Activated CD8-positive, alpha-beta T cell treated with anti-CD3 and anti-CD28 coated beads, Interleukin-2, amount 10 ng/mL, durations not matched to agents 7 days and 5 days (primary cell): ENCODE measurements at places on chromosomes 3 and 15.

GRCh38 chr15:56913241-56913640, 5.2 kb upstream of the TCF12 start:
- no peak for DNase-seq

GRCh38 chr3:78134496-78134895, 1094.6 kb downstream of the ROBO2 start:
- DNase-seq = no peak

DNA sequence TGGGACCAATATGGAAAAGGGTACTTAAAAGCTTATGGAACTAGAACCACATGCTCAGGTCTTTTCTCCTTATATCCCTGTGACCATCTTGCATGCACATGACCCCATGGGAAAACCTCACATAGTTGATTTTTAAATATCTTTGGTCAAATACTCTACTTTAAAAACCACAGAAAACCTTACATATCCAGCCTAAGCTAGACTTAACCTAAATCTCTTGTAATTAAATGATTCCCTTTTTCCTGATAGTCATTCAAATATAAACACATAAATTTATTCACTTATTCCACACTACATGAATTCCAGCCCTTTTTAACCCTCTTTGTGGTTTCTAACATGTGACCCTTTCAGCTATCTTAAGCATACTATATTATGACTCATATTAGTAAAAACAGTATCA, 46.8 kb downstream of the DNAJC13 start:
- DNase-seq = no peak

DNA sequence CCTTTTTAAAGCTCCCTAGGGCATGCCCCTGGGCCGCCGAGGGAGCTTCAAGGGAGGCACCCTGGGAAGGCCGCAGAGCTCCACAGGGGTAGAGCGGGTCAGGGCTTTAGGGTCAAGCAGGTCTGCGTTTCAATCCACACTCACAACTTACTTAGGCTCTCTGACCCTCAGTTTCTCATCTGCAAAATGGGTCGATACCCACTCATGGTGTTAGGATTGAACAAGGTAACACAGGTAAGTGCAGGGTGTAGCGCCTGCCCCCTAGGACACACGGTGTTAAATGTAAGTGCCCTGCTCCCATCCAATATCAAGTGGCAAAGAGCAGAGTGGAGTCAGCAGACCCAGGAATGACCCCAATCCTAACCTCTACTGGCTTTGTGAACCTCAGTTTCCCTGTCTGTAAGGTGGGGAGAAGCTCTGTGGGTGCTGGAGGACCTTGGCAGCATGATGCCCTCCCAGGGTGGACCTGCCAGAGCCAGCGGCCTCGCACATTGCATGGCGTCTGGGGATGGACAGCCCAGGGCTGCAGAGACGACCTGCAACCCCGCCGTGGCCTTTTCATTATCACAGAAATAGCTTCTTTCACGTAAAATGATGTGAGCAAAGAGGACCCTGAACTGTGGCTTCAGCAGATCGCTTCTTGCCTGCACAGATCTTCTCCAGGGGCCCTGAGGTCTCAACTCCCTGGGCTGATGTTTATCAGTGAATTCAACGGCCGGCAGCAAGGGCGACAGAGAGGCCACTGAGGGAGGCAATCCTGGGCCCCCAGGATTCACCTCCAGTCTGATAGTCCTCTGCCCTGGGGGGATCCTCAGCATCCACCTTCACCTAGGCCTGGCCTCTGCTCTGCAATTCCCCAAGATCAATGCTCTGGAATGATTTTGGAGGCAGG, 138.5 kb downstream of the CHSY1 start:
- DNase-seq = no peak

GRCh38 chr15:49826640-49827234, 205.9 kb downstream of the DTWD1 start:
- DNase-seq = no peak

- peak; percentile 28 for DNase-seq
Observed at GRCh38 chr3:102224171-102224570, 210.6 kb upstream of the ZPLD1 start.

DNA sequence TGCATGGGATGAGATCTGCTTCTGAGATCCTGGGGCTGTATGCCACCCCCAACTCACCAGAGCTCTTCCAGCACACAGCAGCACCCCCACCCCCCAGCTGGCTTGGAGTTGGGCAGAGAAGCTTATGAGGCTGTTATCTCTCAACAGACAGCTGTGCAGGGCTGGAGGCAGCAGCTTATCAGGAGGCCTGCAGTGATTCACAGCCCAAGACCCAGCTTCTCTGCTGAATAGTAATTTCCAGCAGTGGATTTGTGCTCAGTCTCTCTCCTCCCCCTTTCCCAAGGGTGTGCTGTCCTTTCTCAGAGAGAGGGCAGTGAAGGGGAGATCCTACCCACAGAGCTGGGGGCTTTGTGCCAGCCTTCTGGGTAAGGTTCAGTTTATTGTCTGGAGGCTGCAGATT, 2.1 kb downstream of the RPP25 start:
- no peak for DNase-seq

DNA sequence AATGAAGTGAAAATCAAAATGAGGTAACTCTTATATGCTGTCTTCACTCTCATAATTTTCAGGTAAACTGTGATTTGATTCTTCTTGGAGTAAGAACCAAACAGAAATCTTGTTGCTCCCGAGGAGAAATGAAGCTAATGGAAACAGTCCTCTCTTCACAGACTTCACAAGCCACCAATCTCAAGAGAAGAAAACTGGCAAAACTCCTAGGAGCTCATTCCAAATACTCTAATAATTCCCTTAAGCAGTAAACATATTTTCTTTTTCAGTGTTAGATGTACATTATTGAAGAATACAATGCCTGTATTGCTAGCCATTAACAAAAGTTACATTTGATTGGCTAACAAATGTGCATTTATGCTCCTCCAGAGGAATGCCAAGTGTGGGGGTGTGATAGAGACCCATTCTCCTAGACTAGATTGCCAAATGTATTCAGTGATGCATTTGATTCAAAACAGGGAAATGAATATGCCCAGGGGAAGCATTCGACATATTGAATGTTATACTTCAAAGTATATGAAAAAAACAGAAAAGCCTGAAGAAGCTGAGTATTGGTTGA, 11.8 kb upstream of the RIOX2 start:
- no peak for DNase-seq

- DNase-seq = no peak
Observed at GRCh38 chr3:24258727-24259600, 235.7 kb downstream of the THRB start.

GRCh38 chr15:68987676-68988075, 26.8 kb upstream of the NOX5 start:
- DNase-seq = no peak

- peak; percentile 96 for DNase-seq
Observed at GRCh38 chr3:170869645-170870593, at the start of gene RPL22L1. Gene RPL22L1, minus strand, starts transcription at chr3:170870195. Its CDS starts 28 bp downstream, at chr3:170870167.

DNA sequence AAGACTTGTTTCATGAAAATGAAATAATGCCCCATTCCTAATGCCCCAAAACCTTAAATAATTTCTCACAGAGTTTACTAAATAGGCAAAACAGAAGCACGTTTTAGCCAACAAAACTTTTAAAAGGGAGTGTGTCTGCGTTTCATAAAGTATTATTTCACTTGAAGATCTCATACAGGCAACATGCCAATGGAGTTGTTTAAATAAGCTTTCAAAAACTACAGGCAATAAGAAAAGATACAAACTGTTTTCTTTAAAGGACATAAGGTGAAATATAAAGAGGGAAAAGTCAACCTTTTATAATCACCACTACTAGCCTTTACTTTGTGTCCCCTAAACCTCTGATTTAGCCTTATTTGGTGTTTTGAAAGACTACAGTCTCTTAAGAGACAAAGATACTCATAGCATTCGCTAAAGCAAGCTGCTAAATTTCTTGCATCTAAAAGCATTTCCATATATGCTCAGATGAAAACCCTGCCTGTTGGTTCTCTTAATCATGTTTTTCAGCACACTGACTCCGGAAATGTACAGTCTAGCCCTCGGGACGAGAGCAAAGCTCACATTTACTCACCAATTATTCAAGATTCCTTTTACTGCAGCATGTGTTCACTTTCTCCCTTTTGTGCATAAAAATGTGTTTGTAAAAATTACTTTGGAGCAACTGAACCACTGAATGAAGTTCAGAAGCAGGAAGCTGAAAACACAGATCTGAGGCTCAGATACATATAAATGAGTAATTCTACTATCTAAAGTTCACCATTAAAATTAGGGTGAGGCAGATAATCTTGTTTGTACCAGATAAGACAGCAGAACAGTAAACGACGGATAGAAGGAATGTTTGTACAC, 119.0 kb downstream of the GOLIM4 start:
- DNase-seq = no peak

- DNase-seq = peak; percentile 97
Observed at GRCh38 chr3:17151598-17152373, 267.0 kb downstream of the PLCL2 start.
